ENCODE measurements at places on chromosomes 5 and 9. TPM values are rescaled to one million over a fixed set of nuclear protein-coding genes. Genes with fewer than 3 reads are reported as not detected.

The IFNA21 gene
- not detected for total RNA-seq

The GNAQ gene
- 31.2 TPM for total RNA-seq

The SGCD gene
- 3.4 TPM for total RNA-seq

The RNF183 gene
- not detected for total RNA-seq

The ANGPTL2 gene
- 71.5 TPM for total RNA-seq

The PDCD1LG2 gene
- 14.3 TPM for total RNA-seq

The CAAP1 gene
- 17.2 TPM for total RNA-seq

The ISOC1 gene
- 18.8 TPM for total RNA-seq

The PCDHGB2 gene
- 3.2 TPM for total RNA-seq

The PHF24 gene
- not detected for total RNA-seq

The FOXD4L3 gene
- not detected for total RNA-seq

The MCC gene
- 59.5 TPM for total RNA-seq

Measured in cardiac atrium fibroblast (primary cell).